ENCODE measurements at places on chromosomes 12 and 14. TPM values are rescaled to one million over a fixed set of nuclear protein-coding genes. Genes with fewer than 3 reads are reported as not detected.

DNA sequence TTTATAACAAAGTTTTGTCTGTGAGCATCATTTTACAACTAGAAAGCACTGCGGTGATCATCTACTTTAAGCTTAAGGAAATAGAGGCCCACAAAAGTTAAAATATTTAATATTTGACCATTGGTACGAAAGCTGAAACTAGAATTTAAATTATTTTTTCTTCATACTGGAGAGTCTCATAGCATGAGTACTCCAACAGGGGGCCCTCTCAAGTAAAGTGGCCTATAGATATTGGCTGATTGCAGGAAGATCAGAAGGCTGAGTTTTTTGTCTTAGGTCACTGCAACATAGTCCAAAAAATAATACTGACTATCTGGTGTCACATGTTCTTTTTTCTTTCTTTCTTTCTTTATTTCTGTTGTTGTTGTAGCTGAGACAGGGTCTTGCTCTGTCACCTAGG is 75.3 kb upstream of the ZDHHC17 start:
- DNase-seq = no peak

DNA sequence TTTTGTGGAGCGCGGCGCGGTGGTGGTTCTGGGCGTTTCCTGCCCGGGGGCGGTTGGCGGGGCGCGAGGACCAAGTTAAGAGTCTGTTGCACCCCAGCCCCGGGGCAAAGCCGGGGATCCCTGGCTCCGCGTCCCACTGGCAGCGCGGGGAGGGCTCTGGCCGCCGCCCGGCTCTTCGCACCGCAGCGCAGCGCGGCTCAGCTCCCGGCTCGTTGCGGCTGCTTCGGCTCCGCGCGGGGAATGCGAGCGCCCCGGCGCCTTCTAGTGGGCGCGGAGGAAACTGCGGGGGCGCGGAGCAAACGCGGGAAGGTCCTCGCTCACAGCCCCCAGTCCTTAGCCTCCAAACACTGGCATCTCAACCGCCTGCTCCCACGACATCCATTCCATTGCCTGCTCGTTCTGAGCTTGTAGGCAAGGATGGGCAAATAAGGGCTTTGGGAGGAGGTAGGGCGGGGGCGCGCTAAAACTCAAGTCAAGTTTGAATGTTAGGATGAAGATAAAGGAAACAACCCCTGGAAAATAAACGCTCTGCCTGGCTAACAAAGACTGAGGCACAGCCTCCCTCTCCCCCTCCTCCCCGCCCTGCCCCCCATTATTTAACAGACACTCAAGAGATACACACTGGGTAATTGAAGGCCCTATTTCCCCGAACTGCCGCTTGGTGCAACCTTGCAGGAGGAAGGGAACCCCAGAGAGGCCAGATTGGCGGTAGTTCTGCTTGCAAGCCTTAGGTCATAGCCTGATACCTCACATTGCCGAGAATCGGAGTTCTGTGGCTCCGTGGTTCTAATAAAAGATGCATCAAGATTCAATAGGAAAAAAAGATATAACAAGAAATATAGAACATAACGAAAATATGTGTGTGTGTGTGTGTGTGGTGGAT is at the start of gene B4GALNT1:
B4GALNT1 (minus strand) TSS at position 244 of the 883 bp plus-strand sequence. CDS start 1,069 bp downstream, outside the sequence.
- DNase-seq = peak; percentile 91

DNA sequence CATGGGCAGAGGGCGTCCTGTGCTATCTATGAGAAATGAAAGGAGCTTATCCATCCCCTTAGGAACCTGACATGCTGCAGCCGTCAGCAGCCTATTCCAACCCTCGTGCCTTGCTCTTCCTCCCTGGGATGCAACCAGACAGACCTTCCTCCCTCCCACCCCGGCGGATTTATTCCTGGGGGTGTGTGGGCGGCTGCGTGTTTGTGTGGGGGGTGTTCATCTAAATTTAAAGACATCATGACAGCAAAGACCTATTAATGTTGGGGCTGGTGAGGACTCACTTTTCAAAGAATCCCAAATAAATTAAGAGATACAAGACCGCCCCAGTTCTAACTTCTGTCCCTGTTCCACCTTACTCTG is 52.0 kb downstream of the WSCD2 start:
- no peak for DNase-seq

PPP4R4 gene
- total RNA-seq = 0.10 TPM
